ENCODE measurements at places on chromosomes 6 and 20.

- DNase-seq: no peak
Observed at GRCh38 chr6:166556863-166557322, 29.6 kb downstream of the RAMACL start.

- DNase-seq: no peak
Observed at GRCh38 chr6:139825935-139826374, 451.5 kb upstream of the CITED2 start.

GRCh38 chr20:30284281-30284905, 973.1 kb upstream of the DEFB115 start:
- no peak for DNase-seq

DNA sequence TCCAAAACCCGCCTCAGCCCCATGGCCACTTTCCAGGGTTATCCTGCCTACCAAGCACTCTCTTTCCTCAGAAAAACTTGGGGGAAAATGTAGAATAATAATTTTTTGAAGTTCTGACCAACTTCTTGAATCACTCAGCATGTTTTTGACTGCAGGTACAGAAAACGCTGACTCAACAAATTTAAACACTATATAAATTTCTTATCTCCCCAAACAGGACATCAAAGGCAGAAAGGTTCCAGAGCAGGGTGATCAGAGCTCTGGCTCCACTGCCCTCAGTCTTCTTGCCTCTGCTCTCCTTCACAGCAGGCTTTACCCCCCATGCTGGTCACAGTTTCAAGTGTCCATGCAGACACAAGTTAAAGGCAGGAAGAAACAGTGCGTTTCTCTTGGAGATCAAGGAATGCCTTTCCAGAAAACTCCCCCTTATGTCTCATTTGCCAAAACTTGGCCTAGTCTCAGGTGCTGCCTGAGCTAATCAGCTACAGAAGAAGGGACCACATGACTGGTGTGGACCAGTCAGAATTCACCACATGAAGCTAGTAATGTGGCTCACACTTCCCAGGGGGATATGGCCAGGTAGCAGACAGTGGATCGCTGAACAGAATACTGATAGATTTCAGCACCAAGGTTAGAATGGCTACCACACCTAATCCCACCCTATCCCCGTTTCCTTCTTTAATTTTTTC, 24.4 kb upstream of the SLC17A3 start:
- no peak for DNase-seq

DNA sequence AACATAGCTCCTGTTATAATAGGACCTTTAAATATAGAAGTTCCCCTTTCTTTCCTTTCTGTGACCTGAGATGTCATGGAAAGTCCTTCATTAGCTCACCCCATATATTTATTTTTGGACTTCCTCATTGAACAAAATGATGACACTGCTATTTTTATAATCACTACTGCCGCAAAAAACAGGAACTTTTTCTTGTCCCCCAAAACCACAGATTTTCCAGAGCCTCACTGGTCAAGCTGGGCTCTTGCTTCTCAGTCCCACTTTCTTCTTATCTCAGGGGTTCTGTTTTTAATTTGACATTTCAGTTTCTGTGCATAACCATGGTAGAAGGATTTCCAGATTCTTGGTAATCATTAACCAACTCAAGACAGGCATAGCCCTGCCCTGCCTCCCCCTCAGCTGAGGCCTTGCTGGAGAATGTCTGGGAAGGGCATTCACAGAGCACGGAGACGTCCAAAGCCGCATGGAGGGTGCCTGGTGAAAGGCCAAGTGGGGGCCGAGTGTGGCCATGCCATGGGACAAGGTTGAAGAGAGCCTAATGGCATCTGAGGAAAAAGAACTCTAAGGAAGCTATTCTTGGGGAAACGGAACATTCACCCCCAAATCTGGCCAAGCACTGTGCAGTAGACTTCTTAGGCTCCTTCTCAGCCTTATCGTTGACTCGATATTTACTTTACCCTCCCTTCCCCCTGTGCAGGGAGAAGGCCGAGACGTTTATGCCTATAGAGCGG, 73.7 kb downstream of the EDN1 start:
- DNase-seq: no peak

DNA sequence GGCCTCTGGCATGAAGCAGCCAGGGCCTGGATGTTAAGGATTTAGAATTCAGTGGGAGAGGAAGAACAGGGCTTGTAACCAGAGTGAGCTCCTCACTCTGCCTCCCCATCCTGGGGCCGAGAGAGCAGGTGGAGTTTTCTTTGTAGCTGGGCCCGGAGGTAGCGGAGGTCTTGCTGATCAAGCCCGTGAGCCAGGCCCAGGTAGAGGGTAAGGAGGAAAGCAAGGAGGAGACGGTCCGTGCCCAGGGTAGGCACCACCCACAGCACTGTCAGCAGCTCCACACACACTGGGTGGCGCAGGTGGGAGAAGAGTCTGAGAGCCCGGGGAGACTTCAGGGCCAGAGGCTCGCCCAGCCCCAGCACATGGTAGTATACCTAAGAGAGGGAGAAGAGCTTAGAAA, 2.1 kb upstream of the PPP1R18 start:
- no peak for DNase-seq

DNA sequence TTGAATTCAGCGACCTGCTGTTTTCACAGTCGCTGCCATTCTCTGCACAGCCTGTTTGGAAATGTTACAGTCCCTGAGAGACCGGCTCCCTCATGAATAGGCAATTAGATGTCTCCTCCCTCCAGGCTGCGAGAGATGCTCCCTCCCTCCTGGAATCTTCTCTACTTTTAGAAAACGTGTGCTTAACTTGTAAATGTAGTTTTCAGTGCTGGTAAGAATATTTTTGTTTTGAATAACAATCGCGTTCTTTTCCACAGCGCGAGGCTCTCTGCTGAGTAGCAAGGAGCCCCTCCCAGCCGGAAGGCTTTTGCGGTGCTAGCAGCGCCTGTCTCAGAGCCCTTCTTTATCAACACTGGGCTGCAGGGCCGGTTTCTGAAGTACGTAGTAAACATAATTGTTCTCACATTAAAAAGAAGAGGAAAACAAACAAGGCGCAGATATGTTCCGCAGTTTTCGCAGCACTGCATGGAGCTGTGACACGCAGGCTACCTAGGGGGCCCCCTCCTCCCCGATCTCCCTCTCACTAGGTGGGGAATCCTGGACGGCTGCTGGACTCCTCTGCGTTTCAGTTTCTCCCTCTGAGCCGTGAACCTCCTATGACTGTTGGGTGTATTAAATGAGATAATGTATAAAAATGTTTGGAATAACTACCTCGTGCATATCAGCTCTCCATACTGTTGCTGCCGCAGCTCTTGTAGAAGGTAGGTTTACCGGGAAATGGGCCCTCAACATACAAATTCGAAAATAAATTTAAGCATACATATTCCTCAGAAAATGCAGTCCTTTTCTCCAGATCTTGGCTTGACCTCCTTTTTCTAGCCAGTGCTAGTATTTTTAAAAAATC, 79.0 kb upstream of the SPACA1 start:
- no peak for DNase-seq

- DNase-seq: no peak
Observed at GRCh38 chr6:154165478-154165877, 126.4 kb downstream of the OPRM1 start.

- DNase-seq: no peak
Observed at GRCh38 chr20:61841966-61842365, 223.7 kb downstream of the TAF4 start.

DNA sequence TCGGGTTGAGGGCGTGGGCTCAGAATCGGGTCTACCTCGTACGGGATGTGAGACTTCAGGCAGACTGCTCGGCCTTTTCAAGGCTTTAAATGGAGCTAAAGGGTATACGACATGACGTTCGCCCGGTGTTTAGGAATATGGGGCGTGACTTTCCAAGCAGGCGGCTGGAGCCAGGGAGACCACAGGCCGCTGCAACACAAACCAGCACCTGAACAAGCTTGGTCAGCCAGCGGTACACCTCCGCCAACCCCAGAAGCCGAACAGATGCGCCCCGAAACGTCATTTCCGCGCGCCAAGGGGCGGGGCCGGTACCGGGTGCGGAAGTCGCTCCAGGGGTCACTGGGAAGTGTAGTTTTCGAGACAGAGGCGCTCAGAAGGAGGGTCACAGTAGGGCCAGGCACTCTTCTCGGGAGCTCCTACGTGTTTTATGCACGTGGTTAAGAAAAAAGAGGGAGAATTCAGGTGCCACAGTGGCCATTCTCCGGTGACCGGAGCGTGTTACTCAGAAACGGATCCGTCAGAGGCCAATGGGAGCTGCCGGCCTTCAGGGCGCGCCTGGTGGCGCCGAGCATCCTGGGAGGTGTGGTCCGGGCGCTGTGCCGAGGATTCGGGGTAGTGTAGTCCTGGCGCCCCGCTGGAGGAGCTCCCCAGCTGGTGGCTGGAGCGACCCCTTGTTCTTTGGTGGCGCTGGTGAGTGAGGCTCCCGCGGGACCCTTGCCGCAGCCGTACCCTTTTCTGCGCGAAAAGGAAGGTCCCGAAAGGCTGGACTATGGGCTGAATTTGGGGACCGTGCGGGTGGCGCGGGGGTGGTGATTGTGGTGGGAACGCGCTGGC, at the start of gene ZNF133:
ZNF133 (plus strand) TSS at position 613 of the 834 bp plus-strand sequence. CDS start 17,160 bp downstream, outside the sequence.
- DNase-seq: peak; percentile 96

GRCh38 chr6:169589293-169589692, 112.5 kb downstream of the WDR27 start:
- DNase-seq: peak; percentile 32

- DNase-seq: no peak
Observed at GRCh38 chr20:64240243-64241015, 15.1 kb upstream of the PCMTD2 start.

- DNase-seq: peak; percentile 40
Observed at GRCh38 chr6:118899948-118900347, 6.0 kb downstream of the ASF1A start.

GRCh38 chr20:19885939-19886660, 128.0 kb downstream of the RIN2 start:
- no peak for DNase-seq

- no peak for DNase-seq
Observed at GRCh38 chr6:140744659-140745320, 1370.3 kb upstream of the CITED2 start.

- no peak for DNase-seq
Observed at GRCh38 chr20:1505361-1505760, 14.1 kb upstream of the SIRPB2 start.

- no peak for DNase-seq
Observed at GRCh38 chr6:51468704-51469103, 618.7 kb downstream of the PKHD1 start.

- DNase-seq: no peak
Observed at GRCh38 chr6:72649032-72649984, 27.4 kb downstream of the KCNQ5 start.

DNA sequence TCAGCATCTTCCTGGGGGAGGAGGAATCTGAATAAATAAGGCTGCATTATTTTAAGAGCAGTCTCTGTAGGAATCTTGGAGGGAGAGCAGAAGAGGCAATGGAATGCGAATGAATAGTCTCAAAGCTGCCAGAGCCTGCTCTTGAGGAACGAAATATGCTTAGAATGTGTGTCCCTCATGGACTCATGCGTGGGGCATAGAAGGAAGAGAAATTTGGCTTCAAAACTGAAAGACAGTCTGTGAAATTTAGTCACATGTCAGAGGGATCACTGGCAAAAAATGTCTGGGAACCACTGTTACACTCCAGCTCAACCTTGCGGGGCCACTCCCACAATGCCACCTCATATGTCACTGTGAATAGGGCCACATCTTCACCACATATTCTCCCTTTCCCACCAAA, 95.5 kb downstream of the GJA10 start:
- no peak for DNase-seq

- DNase-seq: no peak
Observed at GRCh38 chr6:117232196-117232595, 33.2 kb upstream of the VGLL2 start.

DNA sequence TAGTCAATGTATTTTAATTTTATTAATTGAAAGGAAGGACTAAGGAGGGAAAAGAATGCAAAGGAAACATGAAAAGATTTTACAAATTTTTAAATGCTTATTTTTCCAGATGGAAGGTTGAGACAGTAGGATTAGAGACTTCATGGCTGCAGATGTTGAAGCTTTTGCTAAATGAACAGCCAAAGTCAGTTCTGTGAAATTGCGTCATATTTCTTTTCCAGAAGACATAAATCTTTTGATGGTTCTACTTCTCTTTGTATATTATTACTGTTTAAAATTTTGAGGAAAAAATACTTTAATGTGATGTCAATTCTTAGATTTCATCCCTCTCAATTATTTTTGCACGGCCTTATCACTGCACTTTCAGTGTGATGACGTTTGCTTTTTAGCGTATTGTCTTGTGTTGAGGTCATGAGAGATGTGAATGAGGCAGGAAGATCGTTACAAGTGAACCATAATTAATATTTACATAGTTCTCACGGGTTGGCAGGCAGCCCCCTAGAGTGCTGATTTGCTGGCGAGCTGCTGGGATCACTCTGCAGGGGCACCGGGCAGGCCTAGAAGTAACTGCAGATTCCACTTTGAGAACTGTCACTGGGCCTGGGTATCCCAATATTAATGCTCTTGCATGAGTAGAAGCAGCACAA, 158.1 kb downstream of the TBXT start:
- no peak for DNase-seq

- DNase-seq: peak; percentile 23
Observed at GRCh38 chr6:14876778-14877613, 368.9 kb upstream of the JARID2 start.

DNA sequence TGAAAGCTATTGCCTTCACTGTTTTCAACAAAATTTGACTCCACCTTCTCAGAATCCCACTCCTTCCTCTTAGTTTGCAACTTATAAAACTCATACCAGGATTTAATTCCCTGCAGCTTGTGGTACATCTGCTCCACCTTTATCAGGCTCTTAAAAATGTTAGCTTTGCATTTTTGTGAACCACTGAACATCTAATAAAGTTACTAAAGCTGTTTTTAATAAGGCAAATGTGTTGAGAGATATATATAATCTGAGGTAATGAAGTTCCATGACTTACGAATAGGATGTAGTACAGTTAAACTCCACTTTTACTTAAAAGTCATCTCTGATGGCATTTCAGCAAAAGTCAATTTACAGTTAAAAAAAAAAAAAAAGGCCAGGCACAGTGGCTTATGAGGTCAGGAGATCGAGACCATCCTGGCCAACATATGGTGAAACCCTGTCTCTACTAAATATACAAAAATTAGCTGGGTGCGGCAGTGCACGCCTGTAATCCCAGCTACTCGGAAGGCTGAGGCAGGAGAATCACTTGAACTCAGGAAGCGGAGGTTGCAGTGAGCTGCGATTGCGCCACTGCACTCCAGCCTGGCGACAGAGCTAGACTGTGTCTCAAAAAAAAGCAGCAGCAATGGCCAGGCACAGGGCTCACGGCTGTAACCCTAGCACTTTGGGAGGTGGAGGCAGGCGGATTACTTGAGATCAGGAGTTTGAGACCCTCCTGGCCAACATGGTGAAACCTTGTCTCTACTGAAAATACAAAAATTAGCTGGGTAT, 106.2 kb downstream of the KIF13A start:
- DNase-seq: no peak

DNA sequence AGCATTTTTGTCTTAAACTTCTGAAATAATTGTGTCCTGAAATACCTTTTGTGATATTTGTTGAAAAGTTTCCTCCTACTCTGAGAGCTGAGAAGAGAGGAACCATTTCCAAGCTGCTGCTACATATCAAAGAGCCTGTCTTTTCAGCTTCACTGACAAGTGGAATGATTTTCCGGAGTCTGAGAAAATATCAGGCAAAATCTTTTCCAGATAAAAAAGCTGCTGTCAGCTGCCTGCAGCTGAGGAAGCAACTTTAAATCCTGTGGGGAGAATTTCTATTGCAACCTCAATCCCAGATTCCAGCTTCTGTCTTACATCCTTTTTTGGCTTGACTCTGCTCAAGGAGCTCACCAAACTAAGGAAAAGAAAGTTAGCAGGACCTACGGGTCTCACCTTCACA, 904.3 kb downstream of the PHF3 start:
- DNase-seq: no peak

All from central memory CD4-positive, alpha-beta T cell (primary cell).